ENCODE measurements at places on chromosomes 3 and 15.

- DNase-seq, result no peak
Observed at GRCh38 chr15:93986400-93986984, 244.9 kb upstream of the MCTP2 start.

- DNase-seq, result no peak
Observed at GRCh38 chr3:127997961-127998360, 54.3 kb upstream of the SEC61A1 start.

GRCh38 chr3:128113817-128114794 lies 9.5 kb downstream of the RUVBL1 start:
- no peak for DNase-seq

GRCh38 chr3:105413343-105413887 lies 46.7 kb downstream of the ALCAM start:
- no peak for DNase-seq

GRCh38 chr15:100215031-100215842 lies 126.5 kb downstream of the ADAMTS17 start:
- no peak for DNase-seq

DNA sequence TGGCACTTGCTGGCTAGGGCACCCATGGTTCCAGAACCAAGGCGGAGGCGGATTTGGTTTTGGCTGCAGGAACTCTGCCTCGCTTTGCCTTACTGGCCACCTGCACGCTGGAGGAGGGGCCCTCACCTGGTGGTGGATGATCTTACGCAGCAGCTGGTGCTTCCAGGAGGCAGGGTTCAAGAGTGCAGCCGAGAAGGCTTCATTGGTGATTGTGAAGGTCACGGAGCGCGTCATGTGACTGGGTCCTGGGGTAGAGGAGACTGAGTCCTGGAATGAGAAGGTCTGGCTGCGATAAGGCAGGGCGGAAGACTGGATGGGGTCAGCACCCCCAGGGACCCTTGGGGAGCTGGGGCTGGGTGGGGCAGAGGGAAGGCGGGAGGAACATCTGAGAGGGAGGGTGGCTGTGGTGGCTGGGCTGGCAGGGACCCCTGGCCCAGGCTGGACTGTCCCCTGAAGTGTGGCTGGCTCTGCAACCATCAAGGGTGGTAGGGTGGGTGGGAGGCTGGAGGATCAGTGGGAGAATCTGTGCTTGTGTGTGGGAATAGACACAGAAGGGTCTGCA lies 25.8 kb upstream of the GOLGA6C start:
- no peak for DNase-seq

DNA sequence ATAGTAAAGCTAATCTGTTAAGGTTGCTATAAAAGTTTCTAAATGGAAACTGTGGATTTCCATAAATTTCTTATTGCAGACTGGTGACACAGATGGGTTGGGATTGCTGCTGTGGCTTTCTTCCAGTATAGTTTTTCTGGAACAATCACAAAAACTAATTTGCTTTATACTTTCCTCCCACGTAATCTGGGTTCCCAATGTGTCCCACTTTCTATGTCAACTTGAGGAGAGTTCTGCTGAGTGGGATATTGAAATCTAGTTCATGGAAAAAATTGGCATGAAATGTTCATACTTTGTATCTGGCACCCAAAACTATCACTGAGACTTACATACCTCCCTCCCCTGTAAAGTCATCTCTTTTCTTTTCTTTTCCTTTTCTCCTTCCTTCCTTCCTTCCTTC lies 126.8 kb downstream of the TGFBR2 start:
- DNase-seq, result no peak

DNA sequence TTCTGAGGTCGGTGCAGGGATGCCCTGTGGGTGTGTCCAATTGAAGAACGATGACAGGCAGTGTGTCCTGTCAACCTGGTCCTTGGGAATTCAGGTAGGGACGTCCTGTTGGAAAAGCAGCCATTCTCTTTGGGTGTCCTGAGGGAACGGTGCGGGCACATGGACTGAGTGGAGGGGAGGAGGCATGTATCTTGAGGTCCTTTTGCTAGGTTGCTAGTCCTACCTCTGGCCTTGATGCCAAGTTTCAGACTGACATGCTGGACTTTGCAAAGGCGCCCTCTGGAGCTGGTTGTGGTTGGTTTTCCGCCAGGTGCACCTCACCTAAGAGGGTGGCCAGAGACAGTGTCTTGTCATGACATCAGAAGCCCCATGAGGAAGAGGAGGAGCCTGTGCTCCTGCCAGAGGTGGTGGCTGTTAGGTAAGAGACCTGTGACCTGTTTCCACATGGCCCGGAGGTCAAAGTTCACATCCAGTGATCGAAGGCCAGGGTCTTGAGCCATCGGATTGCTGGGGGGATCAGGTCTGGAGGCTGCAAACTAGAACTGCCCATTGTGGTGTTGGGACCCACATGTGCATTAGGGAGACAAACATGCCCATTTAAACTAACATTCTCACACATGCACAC lies 106.3 kb downstream of the SNRPN start:
- no peak for DNase-seq

All from CD4-positive, alpha-beta T cell treated with Interferon alpha-2 for 1 hour (primary cell).